Stimulated activated CD4-positive, alpha-beta T cell treated with anti-CD3 and anti-CD28 coated beads, Interleukin-1b, Interleukin-23, amount 100 ng/mL, for 4 hours (primary cell): ENCODE measurements at places on chromosomes 7 and 10.

GRCh38 chr10:9211228-9211627 lies 1156.7 kb downstream of the GATA3 start:
- no peak for DNase-seq

DNA sequence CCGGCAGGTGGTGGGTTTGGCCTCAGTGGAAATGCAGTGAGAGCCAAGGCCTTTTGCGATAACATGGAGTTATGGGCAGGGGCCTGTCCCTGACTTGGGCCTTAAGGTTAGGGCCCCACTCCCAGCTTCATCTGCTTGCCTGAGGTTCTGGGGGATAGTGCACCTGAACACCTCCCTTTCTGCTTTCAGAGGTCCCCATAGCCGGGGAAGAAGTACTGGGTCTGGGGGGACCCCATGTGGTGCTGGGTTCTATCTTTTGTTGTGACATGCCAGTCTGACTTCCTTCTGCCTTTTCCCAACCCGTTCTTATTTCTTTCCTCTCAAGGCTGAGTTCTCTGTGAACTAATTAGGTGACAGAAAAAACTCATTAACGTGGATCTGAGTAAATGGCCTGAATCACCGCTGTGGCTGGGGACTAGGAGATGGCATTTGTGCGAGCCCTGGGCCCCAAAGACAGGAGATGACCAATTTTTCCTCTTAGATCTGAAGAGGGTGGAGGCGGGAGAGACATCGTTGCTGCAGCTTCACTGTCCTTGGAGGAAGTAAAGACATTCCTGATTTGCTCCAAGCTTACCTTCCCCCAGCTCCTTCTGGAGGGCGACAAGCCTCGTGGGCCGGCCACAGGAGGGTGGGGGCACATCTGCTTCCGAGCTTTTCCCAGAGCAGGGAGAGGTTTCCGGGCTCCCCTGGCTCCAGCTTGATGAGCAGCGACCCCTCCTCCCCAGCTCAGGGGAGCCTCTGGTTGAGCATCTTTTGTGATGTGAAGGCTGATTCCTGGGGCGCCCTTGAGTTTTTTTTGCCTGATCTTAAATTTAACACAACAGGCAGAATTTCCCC lies 2.0 kb downstream of the AGAP3 start:
- DNase-seq = no peak

DNA sequence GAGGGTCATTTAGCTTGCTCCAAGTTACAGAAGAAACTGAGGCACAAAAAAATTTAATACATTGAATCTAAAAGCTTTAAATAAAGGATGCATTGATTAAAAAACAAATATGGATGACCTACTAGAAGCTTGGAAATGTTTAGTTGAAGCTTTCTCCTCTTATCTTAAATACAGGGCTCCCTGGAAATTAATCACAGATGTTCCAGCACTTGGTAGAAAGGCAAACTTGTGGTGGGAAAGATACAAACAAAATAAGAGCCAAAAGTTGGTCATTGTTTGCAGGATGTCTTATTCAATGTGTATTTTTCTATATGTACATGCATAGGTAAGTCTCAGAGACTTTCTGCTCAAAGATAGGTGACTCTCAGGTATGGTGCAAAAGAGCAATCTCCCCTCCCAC lies 40.7 kb upstream of the LYZL1 start:
- DNase-seq = no peak

DNA sequence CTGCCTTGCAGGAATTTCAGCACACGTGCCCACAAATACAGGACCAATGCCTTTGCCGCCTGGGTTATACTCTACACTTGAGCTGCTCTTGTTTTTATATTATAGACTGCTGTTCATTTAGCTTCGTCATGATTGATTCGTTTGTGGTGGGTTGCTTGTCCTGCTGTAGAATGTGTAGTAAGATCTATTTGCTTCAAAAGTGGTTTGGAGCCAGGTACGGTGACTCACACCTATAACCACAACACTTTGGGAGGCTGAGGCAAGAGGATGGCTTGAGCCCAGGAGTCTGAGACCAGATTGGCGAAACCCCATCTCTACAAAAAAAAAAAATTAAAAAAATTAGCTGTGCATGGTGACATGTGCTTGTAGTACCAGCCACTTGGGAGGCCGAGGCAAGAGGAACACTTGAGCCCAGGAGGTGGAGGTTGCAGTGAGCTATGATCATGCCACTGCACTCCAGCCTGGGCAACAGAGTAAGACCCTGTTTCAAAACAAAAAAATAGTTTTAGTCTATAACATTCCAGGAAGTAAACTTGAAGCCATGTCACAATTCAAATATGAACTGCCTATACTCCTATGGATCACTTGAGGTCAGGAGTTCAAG lies 9.0 kb upstream of the RHBDD2 start:
- no peak for DNase-seq

DNA sequence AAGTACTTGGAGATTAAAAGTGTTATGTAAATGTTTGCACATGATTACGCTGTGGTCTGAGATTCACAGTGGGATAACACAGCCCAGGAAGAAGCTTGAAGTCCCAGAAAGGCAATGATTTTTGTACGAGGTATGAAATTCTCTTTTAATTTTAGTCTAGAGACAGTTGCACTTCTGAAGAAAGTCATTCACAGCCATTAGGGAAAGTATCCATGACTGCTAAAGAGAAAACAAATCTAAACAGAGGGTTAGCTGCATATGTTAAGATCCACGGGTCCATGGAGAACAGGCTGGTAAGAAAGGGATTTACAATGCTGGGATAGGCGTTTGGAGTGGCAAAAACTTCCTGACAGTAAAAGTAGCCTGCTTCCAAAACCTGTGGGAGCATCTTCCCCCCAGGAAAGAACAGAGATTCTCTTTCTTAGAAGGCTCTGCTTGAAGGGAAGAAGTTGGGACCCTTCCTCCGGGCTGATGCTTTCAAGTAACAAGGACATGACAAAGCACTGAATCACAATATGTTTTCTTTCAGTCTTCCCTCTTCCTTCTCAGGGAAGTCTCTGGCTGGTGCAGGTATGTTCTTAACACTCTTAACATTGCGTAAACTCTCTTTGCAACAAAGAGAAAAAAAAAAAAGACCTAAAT lies 220.8 kb upstream of the CELF2 start:
- no peak for DNase-seq

- DNase-seq = no peak
Observed at GRCh38 chr10:79057481-79058275, 11.1 kb upstream of the ZMIZ1 start.

- no peak for DNase-seq
Observed at GRCh38 chr10:11193001-11193551, 175.4 kb downstream of the CELF2 start.

DNA sequence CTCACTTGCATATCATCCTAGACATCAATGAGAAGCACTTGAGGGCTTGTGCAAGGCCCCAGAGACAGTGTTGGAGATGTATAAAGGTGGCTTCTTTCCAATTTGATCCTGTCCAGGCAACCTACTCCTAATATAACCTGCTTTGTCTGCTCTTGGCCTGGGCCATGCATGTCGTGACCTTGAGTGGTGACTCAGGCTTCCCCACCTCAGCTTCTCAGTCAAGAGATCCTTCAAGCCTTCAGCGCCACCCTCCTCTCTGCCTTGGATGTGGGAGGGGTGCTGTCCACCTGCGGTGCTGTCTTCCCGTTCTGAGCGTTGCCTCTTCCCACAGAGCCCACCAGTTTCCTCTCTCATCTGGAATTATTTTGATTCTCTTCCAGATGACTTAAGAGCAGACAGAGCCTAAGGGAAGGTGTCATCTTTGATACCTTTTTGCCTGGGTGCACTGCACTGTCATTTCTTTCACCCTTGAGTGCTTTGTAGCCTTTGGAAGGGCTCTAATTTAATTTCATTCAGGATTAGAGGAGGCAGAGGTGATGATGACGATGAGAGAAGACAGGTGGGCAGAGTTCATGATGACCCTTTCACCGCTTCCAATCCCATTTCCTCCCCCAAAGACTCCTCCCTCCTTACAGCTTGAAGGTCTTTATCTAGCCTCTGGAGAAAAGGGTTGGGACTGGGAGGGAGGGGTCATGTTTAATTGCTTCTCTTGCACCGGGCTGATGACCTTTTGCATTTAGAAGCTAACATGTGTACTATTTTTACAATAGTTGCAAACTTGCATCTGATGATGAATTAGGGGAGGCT lies 6.9 kb downstream of the LSMEM1 start:
- no peak for DNase-seq

DNA sequence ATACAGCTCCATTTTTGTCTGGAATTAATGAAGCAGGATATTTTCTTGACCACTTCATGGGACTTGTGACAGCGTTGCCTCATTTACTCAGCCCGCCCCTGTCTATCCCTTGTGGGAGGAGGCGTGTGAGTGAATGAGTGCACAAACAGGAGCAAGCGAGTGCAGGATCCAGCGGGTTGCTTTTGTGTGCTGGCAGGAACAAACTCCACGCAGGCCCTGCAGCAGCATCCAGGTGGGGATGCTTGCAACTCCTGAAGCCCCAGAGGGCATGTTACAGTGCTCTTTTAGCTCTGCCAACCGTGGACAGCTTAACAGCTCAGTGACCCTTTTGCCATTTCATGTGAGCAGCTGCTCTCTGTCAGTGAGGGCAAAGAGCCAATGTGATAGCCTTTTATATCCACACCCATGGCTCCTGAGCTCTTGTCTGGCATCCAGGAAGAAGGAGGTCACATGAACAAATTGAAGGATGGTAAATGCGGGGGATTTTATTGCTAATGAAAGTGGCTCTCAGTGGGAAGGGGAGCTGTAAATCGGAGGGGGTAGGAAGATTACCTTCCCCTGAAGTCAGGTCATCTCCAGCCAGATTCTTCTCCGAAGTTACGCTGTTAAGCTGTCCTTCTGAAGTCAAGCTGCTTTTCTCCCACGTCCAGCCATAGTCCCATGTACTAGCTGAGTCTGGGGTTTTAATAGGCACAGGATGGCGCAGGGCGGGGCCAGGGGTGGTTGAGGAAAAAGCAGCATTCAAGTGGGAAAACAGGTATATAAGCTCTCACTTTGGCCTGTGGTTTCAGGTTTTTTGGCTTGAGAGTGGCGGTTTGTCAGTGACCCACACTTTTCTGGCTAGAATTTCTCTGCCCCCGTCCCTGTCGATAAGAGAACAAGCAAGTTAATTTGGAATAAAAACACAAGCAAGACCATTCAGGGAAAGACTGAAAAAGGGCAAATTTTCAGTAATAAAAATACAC lies 714.7 kb upstream of the MBL2 start:
- DNase-seq = no peak

DNA sequence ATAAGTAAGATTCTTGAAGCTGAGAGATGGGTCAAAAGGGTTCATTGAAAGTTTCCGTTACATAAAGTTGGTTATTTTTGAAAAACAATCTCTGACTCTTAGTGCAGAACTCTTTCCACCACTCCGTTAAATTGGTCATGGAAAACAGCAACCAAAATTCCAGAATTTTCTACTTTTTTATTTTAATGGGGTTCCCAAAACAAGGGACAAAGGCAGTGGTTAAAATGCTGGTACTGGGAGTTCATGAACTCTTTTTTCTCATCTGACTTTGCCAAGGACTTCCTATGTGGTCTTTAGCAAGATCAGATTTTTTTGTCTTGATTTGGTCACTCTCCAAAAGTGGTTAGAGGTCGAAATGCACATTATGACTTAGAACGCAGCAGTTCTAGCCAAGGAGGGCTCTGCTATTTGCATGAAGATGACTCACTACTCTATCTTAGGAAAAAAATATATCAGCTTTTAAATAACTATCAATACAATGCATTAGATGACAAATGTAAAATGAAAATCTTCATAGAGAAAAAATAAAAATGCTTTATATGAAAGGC lies 145.7 kb downstream of the REEP3 start:
- DNase-seq = no peak

DNA sequence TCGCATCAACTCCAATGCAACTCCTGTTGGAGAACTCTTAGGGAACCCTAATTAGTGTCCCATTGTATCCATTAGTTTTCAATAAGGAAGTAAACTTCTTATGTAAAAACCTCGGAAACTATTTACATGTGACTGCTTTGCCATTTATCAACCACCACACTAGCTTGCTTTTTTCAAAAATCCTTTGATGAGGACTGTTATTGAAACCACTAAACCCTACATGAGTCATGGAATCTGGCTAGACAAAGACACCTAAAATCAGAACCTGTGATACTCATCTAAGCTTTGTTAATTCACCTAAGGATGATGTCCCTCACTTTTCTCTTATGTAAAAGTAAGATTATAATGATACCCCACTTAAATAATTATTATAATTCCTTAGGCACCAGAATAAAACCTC lies 414.1 kb upstream of the ETV1 start:
- DNase-seq = no peak

- no peak for DNase-seq
Observed at GRCh38 chr10:105837951-105838350, 1196.9 kb downstream of the SORCS3 start.

DNA sequence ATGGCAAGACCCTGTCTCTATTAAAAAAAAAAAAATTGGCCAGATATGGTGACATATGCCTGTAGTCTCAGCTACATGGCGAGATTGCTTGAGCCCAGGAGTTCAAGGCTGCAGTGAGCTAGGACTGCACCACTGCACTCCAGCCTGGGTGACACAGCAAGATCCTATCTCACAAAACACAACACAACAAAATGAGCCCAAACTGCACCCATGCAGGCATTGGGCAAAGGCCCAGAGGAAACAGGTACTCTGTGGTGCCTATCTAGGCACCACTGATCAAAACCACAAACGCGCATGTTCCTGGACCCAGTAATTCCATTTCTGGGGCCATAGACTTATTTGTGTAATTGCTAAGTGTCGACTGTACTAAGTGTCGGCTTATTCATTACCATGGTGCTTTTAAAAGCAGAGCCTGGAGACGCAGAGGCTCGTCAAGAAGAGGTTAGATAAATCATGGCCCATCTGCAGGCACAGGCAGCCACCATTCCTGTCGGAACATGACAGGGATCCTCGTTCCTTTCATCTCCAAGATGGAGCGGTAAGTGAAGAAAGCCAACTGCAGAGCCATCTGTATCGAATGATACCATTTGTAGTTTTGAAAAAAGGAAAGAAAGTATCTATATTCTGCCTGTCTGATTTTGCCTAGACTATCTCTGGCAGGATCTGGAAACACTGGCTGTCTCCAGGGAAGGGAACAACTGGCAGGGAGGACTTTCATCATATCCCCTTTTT lies 160.4 kb upstream of the RHEB start:
- no peak for DNase-seq

DNA sequence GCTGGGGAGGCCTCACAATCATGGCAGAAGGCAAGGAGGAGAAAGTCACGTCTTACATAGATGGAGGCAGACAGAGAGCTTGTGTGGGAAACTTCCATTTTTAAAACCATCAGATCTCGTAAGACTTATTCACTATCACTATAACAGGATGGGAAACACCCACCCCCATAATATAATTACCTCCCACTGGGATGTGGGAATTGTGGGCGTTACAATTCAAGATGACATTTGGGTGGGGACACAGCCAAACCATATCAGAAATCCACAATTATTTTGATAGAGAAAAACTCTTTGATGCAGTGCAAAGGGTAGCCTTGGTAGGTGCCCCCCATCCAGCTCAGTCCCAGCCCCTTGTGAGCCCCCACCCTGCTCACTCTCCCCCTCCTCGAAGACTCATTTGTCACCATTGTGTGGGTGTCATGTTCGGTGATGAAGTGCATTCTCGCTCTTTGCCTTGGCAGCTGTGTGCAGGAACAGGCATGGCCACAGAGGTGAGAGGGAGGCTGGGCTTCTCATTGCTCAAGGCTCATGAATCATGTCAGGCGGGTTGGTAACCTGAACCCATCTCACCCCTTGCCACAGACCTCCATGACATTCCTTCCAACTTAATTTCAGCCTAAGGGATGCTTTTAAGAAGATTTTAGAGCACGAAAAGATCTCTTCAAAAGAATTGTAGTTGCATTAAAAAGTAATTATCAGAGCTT lies 75.9 kb downstream of the BUB3 start:
- DNase-seq = no peak
